CD4-positive, alpha-beta memory T cell (primary cell): ENCODE measurements at places on chromosomes 12 and 14. TPM values are rescaled to one million over a fixed set of nuclear protein-coding genes. Genes with fewer than 3 reads are reported as not detected.

GRCh38 chr12:89992668-89993451, 284.2 kb upstream of the ATP2B1 start:
- DNase-seq, result no peak

- DNase-seq, result no peak
Observed at GRCh38 chr14:54738009-54738408, 164.6 kb downstream of the GCH1 start.

DNA sequence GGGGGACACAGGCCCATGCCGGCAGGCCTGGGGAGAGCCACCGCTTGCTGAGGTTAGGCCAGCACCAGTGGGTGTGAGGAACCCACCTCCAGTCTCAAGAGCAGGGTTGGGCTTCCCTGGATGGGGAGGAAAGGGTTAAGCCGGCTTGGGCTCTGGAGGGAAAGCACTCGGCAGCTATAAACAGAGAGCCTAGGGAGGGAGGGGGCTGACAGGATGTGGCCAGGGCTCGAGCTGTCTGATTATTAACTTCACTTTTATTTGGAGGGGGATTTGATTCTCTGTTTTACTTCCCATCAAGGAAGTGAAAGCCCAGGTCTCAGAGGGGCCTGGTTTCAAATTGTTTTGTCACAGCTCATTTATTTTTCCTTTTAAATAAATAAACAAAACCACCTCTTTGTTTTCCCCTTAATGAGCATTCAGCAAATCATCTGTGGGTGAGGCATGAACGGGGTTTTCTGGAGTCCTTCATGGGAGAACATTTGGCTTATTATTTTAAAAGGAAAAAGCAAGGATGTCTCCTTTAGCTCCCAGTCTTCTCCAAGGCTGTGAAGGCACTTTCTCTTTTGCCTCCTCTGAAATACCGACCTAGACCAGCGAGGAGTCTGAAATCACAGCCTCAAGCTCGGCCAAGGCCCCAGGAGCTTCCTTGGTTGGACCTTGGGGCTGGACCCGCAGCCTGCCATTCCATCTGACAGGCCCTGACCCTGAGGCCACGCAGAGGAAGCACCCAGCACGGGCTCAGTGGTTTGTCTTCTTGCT, 21.9 kb upstream of the ZFP36L1 start:
- peak; percentile 64 for DNase-seq

PLA2G1B gene
- total RNA-seq, result not detected

RIMBP2 gene
- total RNA-seq, result 0.20 TPM

SIX6 gene
- total RNA-seq, result not detected
